NCI-H2107 (cell line): ENCODE measurements at places on chromosomes 12 and 14.

- no peak for DNase-seq
Observed at GRCh38 chr12:45290216-45290605, 74.3 kb downstream of the ANO6 start.

DNA sequence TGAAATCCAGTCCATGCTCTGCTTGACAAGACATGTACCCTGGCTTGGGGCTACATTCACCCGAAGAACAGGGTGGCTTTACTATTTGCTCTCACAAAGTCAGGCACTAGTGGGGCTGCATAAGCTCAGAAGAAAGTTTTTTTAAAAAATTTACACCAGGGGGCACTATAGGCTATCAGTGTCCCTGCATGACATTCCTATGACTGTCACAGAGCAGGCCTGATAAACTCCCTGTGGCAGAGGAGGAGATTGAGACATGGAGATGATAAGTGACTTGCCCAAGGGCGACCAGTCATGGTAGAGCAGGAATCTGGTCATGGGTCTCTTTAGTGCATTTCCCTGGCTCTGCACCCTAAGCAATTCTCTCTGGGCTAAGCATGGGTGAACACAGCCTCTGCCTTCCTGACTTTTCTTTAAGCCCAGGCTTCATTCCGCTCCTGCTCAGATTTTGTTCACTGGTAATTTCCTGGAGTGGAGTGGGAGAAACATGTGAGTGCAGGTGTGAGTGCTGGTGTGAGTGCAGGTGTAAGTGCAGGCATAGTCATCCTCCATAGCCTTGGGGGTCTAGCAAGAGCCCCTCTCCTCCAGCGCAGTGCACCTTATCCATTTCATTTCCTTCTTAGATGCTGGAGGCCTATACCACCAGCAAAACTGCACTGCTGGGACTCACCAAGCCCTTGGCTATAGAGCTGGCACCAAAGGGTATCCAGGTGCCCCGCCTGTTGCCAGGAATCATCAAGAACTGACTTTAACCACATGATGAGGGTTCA, 91.6 kb downstream of the DHRS2 start:
- no peak for DNase-seq

GRCh38 chr12:64600164-64600561, 10.1 kb upstream of the RASSF3 start:
- no peak for DNase-seq

GRCh38 chr12:92360543-92360942, 214.9 kb upstream of the BTG1 start:
- no peak for DNase-seq

GRCh38 chr14:96497087-96497486, 5.1 kb upstream of the PAPOLA start:
- DNase-seq = no peak

DNA sequence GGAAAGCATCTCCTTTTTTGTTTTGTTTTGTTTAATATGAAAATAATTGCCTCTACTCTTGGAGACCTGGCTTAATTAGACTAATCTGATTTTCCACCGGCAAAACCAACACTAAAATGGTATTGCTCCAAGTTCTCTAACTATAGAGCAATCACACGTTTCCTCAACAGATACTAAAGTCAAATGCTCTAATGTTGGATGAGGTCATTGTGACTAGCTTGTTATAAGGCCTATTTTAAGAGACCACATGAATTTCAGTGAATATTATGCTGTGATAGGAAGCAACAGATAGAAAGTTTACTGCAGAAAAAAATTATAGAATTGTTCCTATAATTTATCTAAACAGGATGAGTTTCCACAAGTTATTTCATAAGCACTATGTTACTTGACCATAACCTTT, 3.3 kb upstream of the CCDC196 start:
- DNase-seq = no peak

- DNase-seq = no peak
Observed at GRCh38 chr12:45742590-45742989, 13.1 kb downstream of the ARID2 start.
